ENCODE measurements at places on chromosomes 13 and 19.

DNA sequence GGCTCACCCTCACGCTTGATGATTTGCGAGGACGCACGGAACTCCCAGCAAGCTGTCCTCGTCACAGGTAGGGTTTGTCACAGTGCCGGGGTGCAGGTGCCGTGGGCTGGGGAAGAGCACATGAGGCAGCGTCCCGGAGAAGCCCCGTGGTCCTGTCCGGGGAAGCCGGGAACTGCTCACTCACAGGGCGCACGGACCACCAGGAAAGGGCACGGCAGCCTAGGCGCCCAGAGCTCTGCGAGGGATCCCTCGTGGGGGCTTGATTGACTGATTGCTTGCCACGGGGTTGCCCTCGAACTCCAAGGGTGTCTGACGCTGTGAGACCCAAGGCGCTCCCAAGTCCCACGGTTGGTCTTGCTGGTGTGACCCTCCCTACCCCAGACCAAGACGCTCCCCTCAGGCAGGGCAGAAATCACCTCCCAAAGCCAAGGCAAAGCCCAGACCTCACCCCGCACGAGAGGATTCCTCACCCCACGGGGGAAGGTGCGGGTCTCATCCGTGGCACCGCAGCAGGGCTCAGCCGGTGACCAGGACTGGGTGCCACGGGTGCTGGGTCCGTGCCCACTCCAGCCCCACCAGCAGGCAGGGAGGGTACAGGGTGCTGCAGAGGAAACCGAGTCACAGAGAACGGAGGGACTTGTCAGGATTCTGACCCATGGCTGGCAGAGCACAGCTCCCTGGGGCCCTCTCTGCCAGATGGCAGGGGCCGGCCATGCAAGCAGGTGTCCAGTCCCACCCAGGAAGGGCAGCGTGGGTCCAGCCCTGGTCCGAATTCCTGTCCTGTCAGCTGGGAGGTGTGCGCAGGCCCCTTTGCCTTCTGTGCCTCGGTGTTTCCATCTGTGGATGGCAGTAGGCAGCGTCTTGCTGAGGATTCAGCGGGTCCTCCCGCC lies 7.7 kb downstream of the C2CD4C start:
- no peak for DNase-seq

DNA sequence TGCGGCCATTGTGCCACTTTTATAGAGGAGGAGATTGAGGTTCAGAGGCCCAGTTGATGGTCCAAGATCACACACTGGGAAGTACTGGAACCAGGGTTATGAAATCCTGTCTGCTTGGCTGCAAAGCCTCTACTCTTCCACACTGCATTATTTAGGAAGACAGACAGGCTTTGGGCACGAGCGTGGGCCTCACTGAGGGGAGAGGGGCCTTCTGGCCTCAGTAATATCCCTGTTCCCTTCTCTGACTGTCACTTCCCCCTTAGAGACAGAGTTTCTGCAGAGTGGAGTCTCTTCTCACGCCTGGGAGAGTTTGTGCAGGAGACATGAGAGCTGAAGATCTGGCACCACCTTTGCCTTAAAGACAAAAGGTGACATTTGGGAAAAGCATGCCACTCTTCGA lies 49.0 kb upstream of the PNMA8B start:
- no peak for DNase-seq

- DNase-seq, result peak; percentile 17
Observed at GRCh38 chr19:14081797-14082674, 3.5 kb downstream of the C19orf67 start.

GRCh38 chr13:97413694-97414093 lies 20.3 kb upstream of the RAP2A start:
- no peak for DNase-seq

GRCh38 chr19:31459430-31459829 lies 110.2 kb upstream of the TSHZ3 start:
- no peak for DNase-seq

DNA sequence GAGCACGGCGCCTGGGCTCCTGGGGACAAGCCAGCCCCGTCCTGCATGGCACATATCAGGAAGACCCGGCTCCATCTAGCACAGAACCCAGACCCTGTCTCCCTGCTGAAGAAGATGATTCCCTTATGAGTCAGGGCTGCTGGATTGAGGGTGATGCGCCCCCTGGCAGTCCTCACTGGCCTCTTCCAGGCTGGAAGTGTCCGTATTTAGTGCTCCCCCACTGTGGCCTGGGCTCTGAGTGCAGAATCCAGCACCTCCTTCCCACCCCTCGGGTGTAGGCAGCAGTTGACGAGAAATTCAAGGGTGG lies 14.9 kb downstream of the COMP start:
- no peak for DNase-seq

DNA sequence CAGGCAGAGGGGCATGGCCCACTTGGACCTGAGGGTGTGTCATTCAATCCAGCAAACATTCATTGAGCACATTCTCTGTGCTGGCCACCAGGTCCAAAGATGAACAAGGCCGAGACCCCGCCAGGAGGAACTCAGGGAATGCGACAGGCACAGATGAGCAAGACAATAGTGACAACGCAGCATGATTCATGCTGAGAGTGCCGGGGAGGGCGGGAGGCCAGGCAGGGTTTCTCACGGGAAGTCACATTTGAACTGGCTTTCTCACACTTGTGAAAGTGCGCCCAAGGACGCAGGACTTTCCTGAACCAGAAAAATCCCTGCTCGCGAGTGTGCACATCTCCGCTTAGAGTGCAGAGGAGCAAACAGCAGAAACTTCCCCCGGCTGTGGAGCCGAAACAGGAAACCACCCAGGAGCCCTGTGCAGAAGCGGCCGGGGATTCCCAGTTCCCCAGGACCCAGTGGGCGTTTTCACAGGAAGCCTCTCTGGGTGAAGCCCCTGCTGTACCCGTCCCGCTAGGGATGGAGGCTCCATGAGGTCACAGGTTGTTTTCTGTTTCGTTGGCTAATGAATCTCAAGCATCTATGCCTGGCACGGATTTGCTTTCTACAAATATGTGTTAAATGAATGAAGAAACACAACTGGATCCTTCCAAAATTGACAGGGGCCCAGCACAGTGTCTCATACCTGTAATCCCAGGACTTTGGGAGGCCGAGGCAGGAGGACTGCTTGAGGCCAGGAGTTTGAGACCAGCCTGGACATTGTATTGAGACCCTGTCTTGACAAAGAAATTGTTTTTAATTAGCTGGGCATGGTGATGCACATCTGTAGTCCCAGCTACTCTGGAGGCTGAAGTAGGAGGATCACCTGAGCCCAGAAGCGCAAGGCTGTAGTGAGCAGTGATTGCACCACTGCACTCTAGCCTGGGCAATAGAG lies 68.4 kb upstream of the TM9SF2 start:
- DNase-seq, result peak; percentile 72

DNA sequence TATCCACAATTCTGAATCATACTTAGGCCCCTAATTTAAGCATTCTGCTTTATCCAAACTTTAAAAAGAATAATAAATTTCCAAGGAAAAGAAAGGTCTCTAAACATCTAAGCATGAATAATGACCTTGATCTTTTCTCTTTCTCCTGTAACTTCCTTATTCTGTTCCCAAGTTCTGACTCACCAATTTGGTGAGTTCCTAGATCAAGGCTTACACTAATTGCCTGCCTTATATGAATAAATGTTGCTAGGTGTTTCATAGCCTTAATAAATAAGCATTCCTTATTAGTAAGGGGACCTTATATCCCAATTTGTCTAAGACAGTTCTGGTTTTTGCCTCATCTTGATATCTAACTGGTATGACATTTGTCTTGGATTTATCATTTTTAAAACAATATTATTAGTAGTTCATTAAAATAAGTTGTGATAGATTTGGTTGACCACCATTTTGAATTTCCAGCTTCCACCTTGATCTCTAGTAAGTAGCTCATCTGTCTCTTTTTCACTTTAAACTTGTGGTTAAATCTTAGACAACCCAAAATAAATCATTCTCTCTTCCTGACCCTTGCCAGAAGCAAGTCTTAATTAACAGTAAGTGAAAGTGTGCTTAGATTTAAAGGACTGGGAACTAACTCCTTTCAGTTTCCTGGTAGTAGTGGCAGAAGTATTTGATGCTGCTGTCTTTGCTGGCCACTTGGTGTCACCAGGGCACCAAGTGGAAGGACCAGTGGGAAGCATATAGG lies 121.2 kb upstream of the MLNR start:
- DNase-seq, result no peak

- DNase-seq, result no peak
Observed at GRCh38 chr13:62684359-62684758, 1268.7 kb upstream of the PCDH20 start.

DNA sequence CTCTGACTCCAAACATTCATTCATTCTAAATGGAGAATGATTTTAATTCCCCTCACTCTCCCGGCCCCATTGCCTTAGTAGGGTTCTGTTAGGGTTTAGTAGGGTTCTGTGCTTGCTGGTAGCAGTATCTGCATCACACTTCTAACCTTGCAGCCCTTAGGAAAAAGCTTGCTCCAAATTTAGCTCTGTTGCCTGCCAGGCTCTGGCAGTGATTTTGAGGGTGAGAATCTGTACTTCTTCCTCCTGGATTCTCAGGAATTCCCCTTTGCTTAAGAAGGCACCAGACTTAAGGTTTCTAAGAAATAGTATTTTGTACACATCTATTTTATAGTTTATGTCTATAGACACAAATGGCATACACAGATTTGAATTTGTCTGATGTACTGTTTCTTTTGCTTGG lies 14.7 kb downstream of the B3GLCT start:
- no peak for DNase-seq

DNA sequence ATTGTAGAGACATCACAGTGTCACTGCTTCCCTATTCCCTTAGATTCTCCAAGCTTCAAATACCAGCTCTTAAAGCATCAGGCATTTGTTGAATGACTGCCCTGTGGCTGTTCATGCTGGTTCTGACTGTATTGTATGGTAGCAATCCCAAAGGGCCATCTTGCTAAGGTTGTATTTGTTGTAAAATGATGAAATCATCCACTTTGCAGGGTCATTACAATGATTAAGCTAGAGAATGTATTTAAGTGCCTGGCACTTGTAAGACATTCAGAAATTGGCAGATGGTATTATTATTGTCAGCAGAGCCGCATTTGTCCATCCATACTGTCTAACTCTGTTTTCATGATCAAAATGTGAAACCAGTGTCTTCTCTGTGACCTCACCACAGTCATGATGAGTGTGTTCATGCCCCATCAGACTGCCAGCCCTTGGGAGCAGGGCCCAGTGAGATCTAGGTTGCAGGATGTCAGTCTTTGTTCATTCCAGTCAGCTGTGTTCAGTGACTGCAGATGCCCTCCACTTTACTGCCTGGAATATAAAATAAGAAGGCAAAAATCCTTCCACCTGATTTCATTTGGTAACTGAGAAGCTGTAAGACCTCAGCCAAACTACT lies 86.1 kb downstream of the DHRS12 start:
- DNase-seq, result no peak

- DNase-seq, result no peak
Observed at GRCh38 chr19:29639086-29639485, 26.2 kb upstream of the PLEKHF1 start.

DNA sequence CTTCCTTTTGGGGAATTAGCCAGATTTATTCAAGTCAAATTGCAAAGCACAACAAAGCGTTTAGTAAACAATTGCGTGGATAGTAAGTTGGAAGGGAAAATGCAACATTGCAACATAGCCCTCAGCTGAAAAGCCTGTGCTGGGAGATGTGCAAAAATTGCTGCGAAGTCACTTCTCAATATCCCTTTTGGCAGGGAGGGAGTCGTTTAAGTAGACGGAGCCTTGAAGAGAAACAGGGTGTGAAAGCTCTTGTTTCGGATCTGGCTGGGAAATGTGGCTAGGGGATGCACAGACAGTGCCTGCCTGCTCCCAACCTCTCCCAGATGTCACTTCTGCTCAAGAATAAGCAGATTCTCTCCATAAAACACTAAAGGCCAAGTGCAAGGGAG lies 56.8 kb downstream of the SLC7A1 start:
- no peak for DNase-seq

- DNase-seq, result no peak
Observed at GRCh38 chr19:342801-343421, 1.7 kb downstream of the MIER2 start.

GRCh38 chr19:17948514-17948900 lies 15.7 kb downstream of the CCDC124 start:
- DNase-seq, result no peak

GRCh38 chr19:16076958-16077611 lies 790 bp downstream of the TPM4 start:
- DNase-seq, result peak; percentile 27

DNA sequence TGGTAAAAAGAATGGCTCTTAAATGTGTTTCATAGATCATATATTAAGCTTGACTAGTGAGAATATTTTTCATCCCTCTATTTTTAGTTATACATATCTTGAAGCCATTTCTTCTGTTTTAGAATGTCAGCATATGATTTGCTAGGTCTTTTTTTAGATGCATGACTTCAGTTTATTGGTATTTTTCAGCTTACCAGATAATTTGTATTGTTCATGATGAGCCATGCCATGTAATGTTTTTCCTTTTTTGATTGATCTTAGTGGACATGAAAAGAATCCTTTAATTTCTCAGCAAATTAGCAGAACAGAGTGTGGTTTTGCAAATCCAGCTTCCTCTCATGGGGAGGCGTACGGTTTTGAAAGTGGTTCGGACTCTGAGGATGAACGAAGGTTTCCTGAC lies 168.5 kb downstream of the LMO7 start:
- DNase-seq, result no peak

Measured in activated gamma-delta T cell treated with Interleukin-2 at 50 U/mL for 16 hours (primary cell).